Lower leg skin (tissue), 4 donors: ENCODE measurements at places on chromosomes 7 and 10. TPM values are rescaled to one million over a fixed set of nuclear protein-coding genes. Genes with fewer than 3 reads are reported as not detected.

Gene OR2A1
- 0.84 TPM for total RNA-seq

Gene PCLO
- total RNA-seq, result 5.8 TPM

GRCh38 chr10:31145986-31146385, 114.3 kb upstream of the ZNF438 start:
- no peak for DNase-seq

- no peak for DNase-seq
Measured at GRCh38 chr7:46285878-46286277, 364.8 kb upstream of the IGFBP3 start.

DNA sequence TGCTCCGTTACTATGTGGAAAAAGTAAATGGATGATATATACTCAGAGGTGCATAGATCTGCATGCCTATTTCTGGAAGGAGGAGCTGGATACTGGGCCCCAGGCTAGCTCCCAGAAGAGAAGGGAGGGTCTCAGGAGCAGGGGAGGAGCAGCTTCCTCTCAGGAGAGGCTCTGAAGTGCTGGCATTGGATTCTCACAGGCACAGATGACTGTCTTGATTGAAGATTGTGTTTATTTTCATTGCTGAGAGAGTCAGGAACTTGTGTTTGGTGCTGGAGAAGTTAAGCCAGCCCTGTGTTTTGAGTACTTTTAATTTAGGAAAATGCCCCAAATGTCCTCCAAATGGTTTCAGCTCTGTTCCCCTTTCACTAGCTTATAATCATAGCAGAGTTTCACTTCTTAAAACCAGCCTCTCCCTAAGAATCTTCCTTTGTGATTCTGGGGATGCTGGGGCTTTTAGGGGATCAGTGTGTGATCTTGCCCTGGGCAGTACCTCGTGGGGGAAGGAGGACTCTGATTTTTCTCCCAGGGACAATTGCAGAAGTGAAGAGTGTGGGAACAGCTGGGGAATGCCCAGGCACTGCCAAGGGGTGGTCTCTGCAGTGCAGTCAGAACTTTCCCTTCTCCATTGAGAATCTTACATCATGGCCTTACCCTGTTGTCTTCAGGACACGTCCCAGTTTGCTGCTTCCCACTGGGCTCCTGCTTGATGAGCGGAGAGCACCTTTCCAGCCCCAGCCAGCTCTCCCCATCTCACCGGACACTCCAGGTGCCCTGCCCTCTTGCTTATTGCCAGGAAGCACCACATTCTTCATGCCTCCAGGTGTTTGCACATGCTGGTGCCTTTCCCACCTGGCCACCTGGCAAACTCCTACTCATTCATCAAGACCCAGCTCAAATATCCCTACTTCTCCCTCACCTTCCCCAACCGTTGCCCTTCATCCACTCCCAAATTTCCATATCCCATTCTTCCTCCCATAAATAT, 102.8 kb downstream of the ARHGAP22 start:
- no peak for DNase-seq

GRCh38 chr10:112242769-112243168, 40.4 kb upstream of the TECTB start:
- DNase-seq, result no peak

DNA sequence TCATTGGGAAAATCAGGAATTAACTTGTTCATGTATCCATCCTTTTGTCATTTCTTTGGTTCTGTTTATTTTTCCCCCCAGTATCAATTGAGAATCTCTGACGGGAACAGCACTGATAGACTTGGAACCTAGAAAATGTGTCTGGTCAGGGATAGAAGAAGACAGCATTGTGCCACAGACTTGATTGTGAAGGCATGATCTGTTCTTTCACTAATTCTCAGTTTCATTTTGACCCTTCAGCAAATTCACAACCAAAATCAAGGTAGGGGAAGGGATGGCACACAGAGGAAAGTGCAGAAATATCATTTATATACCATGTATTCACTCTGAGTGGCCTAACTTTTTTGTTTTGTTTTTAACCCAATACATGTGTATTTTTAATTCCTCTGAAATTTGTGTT, 106.8 kb downstream of the WNT2 start:
- no peak for DNase-seq

GRCh38 chr7:100126239-100126930, 382 bp upstream of the MBLAC1 start:
- DNase-seq, result no peak

DNA sequence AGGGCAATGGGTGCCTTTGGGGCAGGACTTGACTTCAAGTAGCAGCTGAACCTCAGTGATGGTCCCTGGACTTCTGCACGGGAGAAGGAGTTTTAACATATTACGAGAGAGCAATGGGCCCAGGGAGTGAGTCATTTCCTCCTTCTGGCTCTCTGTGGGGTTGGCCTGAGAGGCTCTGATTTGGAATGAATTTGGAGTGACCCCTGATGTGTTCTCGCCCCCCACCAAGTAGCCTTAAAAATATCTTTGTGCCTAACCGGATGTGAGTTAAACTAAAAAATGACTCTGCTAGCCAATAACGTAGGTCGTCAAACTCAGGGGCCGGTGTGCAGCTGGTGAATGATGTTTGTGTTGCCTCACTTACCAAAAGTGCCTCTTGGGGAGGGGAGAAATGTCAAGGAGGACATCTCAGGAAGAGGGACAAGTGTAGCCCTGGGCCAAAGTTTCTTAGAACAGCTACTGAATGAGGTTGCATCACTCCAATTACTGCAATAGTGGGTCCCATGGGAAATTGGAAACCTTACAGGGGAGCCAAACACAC, 656.6 kb downstream of the INHBA start:
- DNase-seq, result no peak

- DNase-seq, result no peak
Measured at GRCh38 chr7:73539709-73540108, 17.6 kb upstream of the BAZ1B start.

DNA sequence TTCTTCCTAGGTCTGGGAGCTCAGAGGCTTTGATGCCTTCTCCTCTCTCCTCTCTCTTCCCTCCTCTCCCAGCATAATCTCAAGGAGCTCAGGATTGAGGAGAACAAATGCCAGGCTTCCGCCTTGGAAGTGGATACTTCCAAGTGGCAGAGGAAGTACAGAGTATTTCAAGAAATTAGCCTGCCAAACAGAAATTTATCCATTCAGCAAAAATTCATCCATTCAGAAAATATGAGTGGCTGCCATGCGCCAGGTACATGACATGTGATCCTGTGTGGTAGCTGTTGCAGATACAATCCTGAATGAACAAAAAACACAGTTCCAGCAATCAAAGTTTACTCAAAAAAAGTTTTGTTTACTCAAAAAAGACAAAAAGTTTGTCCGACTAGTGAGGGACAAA, 18.4 kb downstream of the NOLC1 start:
- no peak for DNase-seq

- DNase-seq, result no peak
Measured at GRCh38 chr10:11654659-11655058, 43.2 kb upstream of the USP6NL start.
